Upper lobe of left lung (tissue), 6 donors: ENCODE measurements at places on chromosomes 11 and 22.
A peak's percentile ranks its signal among the peaks of the same experiment; 100 is the strongest.

DNA sequence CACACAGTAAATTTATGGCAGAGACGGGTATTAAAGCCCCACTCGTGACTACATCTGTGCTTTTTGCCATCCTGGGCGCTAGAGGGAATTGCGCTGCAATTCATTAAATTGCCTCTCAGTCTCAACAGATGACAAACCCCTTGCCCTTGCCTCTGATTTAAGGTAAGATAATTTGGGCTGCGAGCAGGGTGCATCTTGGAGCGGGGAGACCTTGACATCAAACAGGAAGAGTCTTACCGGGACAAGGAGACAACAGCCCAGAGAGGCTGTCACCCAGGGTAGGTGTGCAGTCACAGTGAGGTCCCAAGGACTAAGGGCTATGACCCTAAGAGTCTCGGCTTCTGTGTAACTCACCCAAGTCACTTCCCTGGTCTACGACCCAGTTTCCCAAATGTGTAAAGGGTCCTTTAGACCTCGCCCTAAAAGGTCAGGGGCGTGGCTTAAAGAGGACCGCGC is 449 bp upstream of the TOM1 start:
- DNase-seq = no peak

GRCh38 chr22:36512333-36512732 is 5.5 kb upstream of the FOXRED2 start:
- no peak for DNase-seq

GRCh38 chr11:64241241-64241490 is 271 bp downstream of the FKBP2 start:
- DNase-seq = peak; percentile 100

DNA sequence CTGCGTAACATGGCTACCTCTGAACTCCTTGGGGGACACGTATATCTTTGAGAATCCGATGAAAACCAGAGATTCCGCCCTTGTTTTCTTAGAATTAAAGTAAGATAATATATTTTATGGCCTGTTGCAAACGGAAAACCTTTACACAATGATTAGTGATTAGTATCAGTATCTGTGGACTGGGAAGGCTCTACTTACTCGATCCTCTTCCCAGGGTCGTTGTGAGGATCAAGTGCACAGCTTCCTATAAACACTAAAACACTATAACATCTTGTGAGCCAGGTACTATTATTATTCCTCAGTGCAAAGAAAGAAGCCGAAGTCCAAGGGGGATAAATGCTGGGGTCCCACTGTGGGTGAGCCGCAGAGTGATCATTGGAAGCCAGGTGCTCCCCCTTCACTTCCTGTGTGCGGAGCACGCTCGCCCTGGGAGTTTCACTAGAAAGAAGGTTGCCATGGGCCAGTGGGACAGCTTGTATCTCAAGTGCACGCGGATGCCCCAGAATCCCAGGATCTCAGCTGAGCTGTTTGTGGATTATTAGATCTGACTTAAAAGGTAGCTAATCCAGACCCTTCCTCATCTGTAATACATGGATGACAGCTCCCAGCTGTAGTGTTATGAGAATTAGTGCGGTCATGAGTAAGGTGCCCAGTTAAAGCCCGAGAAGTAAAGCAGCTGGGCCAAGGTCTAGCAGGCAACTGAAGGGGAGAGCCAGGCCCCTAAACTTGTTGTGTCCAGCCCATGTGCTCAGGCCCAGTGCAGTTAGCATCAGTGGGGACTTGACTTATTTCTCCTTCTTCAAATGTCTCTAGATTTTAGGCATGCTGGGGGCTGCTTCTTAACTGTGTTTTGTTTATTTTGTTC is 839 bp downstream of the CBY1 start:
- peak; percentile 24 for DNase-seq

DNA sequence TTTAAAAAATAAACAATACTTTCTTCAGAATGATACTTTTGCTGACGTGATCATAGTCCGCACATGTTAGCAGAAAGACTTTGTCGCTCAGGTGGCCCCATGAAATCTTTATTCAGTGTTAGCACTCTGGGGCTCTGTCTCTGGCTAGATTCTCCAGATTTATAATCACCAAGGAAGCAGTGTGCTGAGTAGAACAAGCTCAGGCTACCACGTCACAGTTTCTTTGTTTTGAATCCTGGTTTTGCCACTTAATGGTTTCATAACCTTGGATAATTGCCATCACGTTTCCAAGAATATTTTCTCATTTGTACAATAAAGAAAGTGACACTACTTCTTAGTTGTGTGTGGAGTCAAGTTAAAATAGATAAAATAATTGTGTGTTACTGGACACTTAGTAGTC is 3.9 kb upstream of the MUC15 start:
- no peak for DNase-seq

DNA sequence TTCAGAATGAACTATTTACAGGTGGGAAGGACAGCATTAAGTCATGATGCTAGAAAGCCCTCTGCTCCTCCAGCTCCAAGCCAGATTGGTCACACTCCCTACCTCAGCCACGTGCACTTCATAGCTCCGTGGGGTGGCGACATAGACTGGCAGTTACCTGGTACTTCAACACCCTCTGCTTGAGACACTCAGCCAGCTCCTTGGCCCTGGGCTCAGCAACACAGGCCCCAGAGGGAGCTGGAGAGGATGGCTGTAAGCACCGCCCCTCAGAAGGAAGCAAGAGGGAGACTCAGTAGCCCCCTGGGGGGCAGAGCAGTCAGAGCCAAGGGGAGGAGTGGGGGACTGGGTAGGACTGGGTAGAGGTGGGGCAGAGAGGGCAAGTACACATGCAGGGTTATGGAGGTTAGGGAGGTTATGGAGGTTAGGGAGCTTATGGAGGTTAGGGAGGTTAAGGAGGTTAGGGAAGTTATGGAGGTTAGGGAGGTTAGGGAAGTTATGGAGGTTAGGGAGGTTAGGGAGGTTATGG is 102.1 kb upstream of the BID start:
- DNase-seq = no peak

DNA sequence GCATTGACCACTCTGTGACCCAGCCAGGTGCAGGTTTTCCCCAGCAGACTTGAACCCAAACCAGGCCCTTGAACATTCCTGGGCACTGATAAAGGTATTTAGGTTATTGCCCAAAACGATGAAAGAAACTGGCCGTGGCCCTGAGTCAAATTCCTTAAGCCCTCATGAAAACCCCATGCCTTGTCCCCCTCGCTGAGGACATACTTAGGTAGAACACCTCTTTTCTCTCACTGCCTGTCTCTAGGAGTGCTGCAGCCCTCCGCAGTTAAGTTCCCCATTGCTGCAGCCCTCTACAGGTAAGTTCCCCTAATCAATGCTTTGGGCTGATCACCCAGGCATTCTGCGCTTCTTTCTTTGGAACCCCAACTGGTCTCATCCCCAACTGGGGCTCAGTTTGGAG is 961.6 kb downstream of the TBC1D22A start:
- DNase-seq = no peak

GRCh38 chr11:39461066-39461465 is 1998.4 kb downstream of the LRRC4C start:
- no peak for DNase-seq

- DNase-seq = no peak
These were observed 566.2 kb downstream of the MIAT start for GRCh38 chr22:27223317-27224177.

DNA sequence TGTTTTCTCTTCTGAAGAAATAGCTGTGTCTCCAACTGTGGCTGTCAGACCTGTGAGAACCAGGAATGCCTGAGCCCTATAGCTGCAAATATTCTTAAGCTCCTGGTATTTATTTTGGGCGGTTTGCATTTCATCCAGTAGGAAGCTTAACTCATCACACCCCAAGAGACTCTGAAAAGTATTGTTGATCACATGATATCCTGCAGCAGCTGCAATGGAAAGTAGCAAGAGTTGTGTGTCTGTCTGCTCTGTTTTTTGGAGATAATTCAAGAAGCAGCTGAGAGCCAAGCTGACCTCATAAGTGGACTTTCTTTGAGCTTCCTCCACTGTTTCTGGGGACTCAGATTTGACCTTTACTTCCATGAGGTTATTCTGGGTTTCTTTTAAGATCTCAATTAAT is 36.4 kb upstream of the MRPL17 start:
- no peak for DNase-seq

DNA sequence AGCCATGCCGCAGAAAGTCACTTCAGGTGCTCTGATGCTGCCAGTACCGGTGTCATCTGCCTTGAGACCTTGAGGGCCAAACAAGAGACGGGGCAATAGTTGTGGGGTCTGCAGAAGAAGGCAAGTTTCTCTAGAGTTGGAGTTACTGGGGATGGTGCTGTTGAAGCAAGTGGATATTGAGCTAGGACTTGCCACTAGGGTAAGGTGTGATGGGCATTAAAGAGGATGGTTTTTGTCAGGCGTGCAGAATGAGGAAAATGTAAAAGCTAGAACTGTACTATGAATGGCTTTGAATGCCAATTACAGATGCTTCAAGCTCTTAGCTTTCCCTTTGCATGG is 61.6 kb downstream of the TNRC6B start:
- DNase-seq = no peak

GRCh38 chr11:71084306-71085012 is 167.9 kb downstream of the SHANK2 start:
- no peak for DNase-seq

GRCh38 chr11:119797123-119797611 is 68.2 kb upstream of the NECTIN1 start:
- DNase-seq = no peak

DNA sequence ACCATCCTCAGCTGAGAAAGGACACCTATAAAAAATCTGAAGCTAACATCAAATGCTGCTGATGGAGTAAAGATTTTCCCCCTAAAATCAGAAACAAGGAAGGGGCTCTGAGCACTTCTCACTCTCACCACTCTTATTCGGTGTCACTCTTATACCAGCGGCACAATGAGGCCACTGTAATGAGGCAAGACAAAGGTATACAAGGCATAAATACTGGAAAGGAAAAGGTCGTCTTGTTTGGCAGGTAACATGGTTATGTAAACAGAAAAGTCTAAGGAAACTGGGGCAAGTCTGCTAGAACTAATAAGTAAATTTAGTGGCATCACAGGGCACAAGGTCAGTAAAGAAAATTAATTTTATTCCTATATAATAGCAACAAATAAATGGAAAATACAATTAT is 8.1 kb upstream of the MOB2 start:
- DNase-seq = no peak

DNA sequence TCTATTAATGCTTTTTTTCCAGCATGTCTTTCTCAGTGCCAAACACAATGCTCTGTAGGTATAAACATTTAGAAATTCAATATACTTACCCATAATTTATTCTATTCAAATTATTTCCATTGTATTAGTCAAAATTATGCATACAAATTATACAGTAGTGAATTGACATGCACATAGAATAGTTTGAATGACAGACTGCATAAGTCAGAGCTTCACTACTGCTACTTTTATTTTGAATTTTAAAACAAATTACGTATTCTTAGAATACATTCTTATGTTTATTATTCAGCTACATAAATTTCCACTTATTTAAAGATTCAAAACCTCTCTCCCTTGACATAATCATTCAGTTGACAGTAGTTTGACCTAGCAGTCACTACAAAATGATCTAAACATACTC is 808.0 kb upstream of the CCDC179 start:
- DNase-seq = no peak

GRCh38 chr11:10784232-10785145 is 24.2 kb downstream of the EIF4G2 start:
- DNase-seq = no peak

DNA sequence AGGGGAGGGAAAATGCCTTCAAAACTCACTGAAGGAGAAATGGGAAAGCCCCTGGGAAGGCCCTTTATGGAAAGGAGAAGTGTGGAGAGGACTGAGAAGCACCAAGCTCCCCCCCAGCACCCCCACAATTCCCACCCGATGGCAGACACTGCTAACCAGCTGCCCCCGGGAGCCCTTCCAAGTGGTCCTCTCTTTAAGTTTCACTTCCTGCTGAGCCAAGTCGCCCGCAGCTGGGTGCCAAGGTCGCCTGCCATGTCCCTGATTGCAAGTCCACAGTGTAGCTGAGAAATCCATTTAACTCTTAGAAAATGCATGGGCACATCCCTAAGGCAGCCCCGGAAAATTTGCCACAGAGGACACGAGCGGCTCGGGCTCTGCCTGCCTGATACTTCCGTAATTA is 68.2 kb downstream of the GALNT18 start:
- peak; percentile 59 for DNase-seq

GRCh38 chr11:72665911-72666472 is 8.2 kb downstream of the PDE2A start:
- DNase-seq = no peak

GRCh38 chr22:32409977-32410376 is 2.1 kb downstream of the RTCB start:
- no peak for DNase-seq

GRCh38 chr11:7548659-7549274 is 35.0 kb downstream of the PPFIBP2 start:
- DNase-seq = no peak

DNA sequence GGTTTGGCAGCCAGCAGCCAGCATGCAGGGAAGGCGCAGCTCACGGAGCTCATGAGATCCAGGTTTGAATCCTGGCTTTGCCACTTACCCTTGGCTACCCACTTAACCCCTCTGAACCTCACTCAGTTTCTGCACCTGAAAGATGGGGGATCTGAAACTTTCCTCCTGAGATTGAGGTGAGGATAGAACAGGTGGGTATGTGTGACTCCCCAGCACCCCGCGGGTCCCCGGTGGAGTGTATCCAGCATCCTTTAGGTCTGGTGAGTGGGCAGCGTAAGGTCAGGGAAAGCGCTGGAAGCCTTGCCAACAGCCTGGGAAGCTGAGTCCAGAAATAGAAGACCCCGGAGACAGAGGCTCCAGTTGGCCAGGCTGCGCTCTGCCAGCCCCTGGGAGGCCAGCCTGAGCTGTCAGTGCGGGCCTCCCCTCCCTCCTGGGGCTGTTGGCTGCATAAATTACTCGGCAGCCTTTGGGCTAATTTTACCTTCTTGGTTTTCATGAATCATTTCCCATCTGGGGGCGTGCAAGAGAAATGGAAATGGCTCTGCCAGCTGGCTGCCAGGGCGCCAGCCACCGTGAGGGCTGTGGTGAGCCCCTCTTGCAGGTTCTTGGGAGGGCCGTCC is 17.6 kb downstream of the PRDM11 start:
- no peak for DNase-seq

DNA sequence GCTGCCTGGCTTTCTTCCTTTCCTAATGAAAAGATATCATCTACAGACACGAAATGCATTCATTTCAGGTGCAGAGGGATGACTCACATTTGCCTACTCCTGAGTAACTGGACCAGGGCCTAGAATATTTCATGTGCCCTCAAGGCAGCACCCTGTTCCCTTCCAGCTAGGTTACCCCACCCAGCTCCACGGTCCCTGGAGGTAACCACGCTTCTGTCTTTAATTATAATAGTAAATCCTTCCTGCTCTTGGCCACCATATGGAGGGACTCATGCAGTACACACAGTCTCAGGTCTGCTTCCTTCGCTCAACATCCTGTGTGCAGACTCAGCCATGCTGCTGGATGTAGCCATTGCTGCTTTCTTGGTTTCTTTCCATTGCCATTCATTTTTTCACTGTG is 22.3 kb downstream of the DHCR7 start:
- no peak for DNase-seq

GRCh38 chr22:38802671-38803121 is 8.8 kb upstream of the DNAL4 start:
- DNase-seq = peak; percentile 53

GRCh38 chr11:28981381-28981780 is 873.2 kb downstream of the METTL15 start:
- no peak for DNase-seq

GRCh38 chr22:46256358-46256958 is 6.4 kb upstream of the CDPF1 start:
- no peak for DNase-seq

GRCh38 chr11:125258291-125259032 is 93.9 kb downstream of the PKNOX2 start:
- no peak for DNase-seq

- no peak for DNase-seq
These were observed 35.0 kb downstream of the INTS4 start for GRCh38 chr11:77959434-77959833.
